ENCODE measurements at places on chromosomes 12 and 14.

DNA sequence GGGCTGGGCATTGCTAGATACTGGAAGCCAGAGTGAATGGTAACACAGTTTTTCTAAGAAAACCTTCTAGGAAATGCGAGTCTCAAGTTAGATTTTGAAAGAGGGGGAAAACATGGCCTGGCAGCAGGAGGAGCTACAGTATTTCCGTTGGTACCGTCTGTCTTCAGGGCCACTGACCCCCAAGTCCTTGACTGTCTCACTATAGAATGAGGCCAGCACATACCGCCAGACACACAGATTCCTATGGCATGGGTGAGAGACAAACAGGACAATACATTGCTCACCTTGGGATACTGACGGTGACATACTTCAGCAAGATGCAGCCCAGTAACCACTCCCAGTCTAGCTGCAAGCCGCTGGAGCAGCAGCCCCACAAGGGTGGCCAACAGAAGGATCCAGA is 21.7 kb downstream of the SLC11A2 start:
- no peak for DNase-seq

DNA sequence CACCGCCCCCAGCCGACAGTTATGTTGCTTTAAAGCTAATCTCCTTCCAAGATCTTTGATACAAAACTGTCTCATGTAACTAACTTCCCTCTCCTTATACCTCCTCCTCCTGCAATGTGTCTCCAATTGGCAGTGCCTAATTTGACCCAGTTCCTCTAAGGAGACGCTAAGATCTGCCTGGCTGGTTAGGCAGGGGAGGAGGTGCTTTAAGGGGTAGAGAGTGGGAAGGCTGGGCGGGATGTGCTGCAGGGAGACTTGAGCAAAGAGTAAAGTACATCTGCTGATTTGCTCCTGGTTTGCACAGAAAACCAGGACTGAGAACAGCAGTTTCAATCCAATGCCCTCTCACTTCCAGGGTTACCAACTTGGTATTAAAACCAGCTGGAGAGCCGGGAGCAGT is 7.4 kb upstream of the IKZF4 start:
- no peak for DNase-seq

DNA sequence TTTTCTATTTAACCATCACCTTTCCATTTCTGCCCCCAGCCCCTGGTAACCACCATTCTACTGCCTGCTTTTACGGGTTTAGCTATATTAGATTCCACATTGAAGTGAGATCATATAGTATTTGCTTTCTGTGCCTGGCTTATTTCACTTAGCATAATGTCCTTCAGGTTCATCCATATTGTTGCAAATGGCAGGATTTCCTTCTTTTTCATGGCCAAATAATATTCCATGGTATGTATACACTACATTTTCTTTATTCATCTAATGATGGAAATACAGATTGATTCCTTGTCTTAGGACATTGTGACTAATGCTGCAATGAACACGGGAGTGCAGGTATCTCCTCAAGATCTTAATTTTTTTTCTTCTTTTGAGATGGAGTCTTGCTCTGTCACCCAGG is 202.2 kb downstream of the APAF1 start:
- no peak for DNase-seq

- DNase-seq, result no peak
Measured at GRCh38 chr14:43803076-43803689, 703.9 kb downstream of the FSCB start.

- no peak for DNase-seq
Measured at GRCh38 chr14:74301594-74302151, 1.1 kb downstream of the ABCD4 start.

DNA sequence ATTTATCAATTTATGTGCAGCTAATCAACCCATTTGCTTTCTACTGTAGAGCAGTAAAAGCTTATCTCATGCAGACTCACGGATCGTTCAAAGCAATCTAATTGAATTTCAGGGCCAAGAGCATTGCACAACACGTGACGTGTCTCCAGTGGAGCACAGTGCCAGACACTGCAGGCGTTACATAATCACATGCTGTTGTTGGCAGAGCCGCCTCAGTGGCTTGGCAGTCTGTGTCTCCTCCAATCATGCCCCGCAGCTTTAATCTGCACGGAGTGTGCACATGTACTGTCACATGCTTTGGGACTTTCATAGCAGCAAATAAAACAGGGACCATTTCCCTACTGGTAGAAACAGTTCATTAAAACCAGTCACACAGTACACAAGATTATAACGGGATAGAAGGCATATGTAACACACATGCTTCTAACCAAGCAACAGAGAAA is 309.3 kb downstream of the ITPR2 start:
- DNase-seq, result peak; percentile 79

DNA sequence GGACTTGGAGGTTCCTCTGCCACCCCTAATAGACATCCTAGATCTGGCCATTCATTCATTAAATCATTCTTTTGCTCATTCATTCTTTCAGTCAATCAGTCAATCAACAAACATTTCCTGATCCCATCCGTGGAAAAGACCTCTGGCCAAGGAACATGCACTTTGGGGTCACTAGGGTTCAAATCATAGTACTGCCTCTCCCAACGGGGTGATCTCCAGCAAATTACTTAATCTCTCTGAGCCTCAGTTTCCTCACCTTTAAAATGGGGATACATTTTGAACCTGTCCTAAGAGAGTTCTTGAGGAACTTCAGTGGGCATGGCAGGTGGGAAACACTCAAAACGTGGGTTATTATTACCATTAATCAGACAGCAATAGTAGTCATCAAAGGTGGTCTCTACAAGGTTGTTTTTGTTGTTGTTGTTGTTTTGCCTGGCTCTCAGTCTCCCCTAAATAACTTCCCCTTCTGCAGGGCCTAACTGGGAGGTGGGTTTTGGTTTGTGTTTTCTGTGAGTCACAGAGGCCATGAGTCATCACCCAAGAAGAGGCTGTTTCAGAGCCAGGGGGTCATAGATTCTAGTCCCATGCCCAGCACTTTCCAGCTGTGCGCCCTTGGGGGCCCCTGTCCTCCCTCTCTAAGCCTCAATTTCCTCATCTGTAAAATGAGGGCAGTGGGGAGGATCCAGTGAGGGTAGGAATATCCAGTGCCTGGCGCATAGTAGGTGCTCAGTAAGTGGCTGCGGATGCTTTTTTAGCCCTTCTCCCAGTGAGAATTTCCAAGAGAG is 16.9 kb upstream of the FAM222A start:
- peak; percentile 45 for DNase-seq

DNA sequence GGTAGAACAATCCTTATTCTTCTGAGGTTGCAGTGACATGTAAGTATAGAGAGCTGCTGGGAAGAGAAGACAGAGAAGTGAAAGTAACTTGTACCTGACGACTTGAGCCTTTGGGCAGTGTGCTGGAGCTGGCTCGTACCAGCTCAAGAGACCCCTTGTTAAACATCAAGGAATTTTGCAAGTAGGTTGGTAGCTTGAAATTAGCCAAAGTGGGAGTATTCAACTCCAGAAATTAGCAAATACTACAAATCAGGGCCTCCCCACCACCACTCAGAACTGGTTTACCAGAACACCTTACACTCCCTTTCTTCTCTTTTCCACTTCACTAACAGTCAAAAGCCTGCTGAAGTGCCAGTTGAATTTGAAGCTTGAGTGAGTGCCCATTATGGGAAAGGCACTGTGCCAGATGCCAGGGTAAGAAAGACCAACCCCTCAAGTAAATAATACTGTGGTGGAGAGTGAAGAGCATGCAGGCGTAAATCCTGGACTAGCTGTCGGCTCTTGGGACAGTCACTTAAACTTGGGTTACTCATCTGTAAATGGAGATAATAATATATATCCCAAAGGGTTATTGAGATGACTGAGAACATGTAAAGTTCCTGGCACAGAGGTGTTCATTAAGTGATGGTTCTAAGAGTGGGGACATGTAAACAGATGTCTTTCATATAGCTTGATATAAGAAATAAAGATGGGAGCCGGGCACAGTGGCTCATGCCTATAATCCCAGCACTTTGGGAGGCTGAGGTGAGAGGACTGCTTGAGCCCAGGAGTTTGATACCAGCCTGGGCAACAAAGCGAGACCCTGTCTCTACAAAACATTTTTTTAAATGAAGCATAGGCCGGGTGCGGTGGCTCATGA is 27.0 kb upstream of the EID3 start:
- DNase-seq, result no peak

GRCh38 chr14:93201155-93201704 is 5.6 kb downstream of the GON7 start:
- no peak for DNase-seq

DNA sequence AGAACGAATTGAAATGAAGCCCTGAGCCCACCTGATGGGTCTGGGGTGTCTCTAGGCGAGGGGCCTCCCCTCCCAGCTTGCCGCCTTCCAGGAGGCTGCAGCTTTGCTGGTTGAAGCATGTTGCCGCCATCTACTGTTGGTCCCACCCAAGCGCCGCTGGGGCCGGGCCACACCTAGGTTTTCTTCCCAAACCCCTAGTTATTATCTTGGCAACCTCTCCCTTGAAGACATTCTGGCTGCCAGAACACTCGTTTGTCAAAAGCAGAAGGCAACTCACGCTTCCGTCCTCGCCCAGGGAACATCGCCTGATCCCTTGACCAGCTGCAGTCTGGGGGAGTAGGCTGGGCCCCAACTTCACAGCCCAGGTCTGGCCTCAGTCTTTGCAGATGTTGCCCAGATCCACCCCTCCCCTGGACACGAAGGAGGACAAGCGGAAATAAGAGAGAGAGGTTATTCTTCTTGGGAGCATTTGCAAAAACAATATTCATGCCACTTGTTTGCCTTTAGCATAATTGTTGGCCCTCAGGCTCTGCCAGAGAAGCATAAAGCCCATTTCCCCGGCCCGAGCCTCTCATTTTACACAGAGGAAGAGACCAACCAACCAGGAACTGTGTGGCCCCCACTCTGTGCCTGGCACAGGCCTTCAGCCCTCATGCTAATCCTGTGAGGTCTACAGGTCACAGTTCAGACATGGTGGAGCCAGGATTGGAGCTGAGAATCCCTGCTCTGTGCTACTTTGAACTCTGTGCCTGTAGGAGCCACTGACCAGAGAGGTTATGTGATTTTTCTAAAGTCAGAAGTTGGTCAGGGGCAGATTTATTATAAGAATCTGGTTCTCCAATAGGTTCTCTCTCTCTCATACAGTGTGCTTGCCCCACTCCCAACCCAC is 6.8 kb downstream of the EMP1 start:
- peak; percentile 40 for DNase-seq

DNA sequence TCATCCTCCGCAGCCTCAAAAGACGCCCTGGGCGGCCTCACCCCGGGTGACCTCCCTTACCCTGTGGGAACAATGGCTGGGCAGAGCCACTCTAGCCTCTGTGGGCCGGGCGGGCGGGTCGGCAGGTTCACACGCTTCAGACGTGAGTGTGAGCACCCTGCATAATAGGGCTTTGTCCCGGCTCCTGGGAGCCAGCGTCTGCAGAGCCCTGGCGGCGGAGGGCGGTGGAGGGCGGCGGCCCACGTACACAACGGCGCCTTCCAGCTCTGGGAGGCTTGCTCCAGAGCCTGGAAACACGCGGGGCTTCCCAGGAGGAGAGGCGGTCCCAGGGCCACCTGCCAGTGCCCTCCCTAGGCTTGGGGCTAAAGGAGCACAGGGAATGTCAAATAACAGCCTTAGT is 205.6 kb downstream of the BCL11B start:
- no peak for DNase-seq

GRCh38 chr14:100818221-100818699 is 7.7 kb upstream of the MEG3 start:
- DNase-seq, result no peak
